ENCODE measurements at places on chromosomes 2 and 18.
A peak's percentile ranks its signal among the peaks of the same experiment; 100 is the strongest.

DNA sequence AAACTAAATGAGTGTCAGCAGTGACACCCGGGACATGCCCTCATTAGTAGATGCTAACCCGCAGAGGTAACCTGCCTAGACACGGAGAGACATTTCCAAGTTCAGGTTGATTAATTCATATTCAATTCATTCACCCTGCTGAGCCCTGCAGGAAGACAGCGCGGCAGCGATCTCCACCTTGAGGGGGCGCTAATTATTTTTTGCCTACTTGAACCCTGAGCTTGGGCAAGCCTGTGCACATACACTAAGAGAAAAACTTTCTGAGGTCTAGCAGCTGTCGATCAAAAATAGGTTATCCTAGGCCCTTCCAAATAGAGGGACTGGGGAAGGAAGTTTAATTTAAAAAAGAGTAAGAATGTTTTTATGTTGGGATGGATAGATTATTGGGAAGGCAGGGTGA lies 1.3 kb upstream of the LYPD6 start:
- no peak for DNase-seq

GRCh38 chr18:32301976-32302743 lies 112.3 kb downstream of the MEP1B start:
- DNase-seq = peak; percentile 72

DNA sequence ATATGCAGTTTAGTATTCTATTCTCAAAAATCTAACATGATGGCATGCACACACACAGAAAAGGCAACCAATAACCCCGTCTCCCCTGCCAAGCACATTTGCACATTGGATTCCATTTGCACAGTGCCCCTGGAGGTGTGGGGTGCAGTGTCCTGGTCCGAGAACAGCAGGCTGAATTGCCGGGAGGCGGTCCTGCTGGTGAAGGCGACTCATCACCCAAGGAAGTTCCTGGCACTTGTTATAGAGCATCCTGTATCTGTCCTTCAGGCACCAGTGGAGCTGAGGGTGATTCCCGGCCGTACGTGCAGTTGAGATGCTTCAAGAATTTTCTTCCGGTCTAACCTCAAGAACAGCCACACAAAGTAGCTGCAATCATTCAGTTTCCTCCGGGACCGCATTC lies 73.0 kb upstream of the RAB12 start:
- no peak for DNase-seq

GRCh38 chr2:8064603-8065002 lies 617.3 kb upstream of the ID2 start:
- no peak for DNase-seq

DNA sequence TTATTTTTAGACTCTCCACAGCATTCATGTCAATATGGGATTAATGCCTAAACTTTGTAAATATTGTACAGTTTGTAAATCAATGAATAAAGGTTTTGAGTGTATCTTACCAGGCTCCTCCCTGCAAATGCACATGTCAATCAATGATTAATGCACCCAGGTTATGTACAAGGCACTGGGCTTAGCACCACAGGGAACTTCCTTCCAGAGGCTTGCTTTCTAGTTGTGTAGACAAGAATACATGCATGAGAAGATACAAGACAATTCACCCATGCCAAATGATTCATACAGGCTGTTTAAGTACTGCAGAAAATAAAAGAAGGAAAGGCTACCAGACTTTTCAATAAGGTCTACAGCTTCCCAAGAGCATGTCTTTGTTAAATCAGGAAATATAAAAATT lies 114.1 kb downstream of the MMADHC start:
- no peak for DNase-seq

- DNase-seq = no peak
Measured at GRCh38 chr2:30786923-30787685, 20.1 kb downstream of the CAPN13 start.

DNA sequence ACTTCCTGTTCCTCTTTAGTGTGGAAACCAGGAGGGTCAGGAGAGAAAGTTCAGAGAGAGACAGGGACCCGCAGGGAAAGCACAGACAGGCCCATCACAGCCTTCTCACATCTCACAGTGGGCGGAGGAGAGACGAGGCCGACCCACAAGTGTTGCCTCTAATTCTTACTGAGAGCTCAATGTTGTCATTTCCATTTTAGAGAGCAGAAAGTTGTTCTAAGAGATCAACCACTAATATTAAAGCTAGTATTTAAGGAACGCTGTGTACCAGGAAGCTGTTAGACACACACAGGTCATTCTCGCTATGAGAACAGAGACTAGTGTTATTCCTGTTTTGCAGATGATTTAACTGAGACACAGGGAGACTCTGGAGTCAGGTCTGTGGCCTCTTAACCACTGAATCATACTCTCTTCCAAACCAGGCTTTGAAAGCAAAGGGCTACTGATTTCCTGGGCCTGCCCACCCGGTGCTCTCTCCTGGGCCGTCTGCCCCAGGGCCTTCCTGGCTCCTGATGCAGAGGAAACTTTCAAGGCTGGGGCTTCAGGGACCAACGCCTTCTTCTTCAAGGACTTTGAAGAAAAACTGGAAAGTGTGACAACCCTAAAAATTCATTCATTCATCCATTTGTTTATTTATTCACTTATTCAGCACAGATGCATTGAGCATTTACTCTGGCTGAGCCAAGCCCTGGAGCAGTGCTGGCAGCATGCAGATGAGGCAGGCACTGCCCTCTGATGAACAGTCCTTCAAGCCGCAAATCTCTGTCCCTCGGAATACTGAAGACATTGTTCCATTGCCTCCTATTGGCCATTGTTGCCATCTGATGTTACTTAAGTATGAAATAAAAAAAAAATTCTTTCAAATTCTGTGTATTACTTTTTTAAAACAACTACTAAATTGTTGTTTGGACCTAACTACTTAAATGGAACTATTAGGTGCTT lies 37.2 kb upstream of the BIN1 start:
- DNase-seq = no peak

GRCh38 chr2:159133797-159134196 lies 152.7 kb downstream of the WDSUB1 start:
- no peak for DNase-seq

DNA sequence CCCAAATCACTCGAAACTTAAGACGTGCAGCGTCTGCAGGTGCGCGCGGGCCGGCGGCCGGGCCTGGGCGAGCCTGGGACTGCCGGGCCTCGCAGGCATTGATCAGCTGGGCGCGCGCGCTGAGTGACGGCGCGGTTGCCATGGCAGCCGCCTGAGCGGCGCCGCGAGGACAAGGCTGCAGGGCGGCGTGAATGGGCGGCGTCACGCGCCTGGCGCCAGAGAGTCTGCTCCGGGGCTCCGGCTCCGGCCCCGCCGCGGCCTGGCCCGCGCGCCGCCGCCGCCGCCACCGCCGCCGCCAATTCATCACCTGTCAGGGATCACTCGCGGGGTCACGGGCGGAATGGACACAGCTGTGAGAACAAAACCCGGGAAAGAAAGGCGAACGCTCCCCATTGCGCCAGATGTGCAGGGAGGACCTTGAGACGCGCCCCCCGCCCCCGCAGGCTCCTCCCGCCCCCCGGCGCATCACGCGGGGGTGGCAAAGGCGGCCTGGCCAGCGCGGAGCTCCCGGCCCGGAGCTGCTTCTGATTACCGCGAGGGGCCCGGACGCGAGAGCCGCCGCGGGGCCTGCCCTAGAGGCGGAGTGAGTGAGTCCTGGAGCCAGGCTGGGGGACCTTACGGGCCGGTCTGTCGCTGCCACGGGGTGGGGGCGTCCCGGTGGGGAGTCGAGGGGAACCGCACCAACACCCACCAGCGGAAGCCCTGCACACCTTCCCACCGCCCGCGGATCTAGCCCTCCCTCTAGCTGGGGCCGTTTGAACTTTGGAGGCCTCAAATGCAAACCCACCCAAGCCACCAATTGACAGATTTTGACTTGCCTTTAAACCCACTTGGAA lies 2.9 kb upstream of the ID2 start:
- DNase-seq = peak; percentile 41

DNA sequence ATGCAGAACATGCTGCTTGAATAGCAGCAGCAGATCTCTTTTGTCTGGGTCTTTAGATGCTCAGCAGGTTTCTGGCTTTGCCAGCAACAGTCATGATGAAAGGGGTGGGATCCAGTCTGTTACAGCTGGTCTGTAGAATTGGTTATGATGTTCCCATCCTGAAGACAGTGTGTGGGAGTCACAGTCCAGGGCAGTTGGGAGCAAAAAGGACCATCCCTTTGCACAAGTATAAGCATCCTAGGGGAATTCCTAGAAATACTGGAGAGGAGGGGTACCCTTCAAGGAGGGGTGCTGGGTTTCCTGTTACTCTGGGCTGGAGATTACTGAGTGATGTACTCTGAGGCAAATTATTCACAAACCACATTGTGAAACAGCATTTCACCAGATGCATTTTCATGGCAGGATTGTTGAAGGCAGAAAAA lies 119.9 kb upstream of the RND3 start:
- no peak for DNase-seq

GRCh38 chr2:157932480-157933159 lies 56.5 kb upstream of the ACVR1 start:
- no peak for DNase-seq

- DNase-seq = no peak
Measured at GRCh38 chr2:179443180-179443579, 178.5 kb upstream of the SESTD1 start.

- no peak for DNase-seq
Measured at GRCh38 chr2:21441442-21441841, 317.7 kb downstream of the TDRD15 start.

- no peak for DNase-seq
Measured at GRCh38 chr2:69100220-69100723, 87.3 kb downstream of the ANTXR1 start.

DNA sequence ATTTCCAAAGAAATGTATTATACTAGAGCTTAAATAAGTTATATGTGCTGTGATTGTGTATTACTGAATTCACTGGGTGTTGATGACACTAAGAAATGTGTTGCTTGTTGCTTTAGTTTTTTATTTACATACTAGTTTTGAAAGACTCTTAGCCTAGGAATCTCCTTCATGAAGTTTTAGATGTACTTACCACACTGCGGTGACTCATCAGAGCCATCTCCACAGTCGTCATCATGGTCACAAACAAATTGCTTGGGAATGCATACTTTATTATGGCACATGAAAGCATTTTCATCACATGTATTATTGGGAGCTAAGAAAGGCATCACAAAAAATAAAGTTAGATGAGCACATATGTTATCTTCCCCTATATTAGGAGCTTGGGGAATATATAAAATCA lies 1624.2 kb downstream of the LRP1B start:
- DNase-seq = no peak

- no peak for DNase-seq
Measured at GRCh38 chr2:72082887-72083286, 64.8 kb downstream of the CYP26B1 start.

- peak; percentile 59 for DNase-seq
Measured at GRCh38 chr2:63124218-63124617, 73.6 kb downstream of the OTX1 start.

DNA sequence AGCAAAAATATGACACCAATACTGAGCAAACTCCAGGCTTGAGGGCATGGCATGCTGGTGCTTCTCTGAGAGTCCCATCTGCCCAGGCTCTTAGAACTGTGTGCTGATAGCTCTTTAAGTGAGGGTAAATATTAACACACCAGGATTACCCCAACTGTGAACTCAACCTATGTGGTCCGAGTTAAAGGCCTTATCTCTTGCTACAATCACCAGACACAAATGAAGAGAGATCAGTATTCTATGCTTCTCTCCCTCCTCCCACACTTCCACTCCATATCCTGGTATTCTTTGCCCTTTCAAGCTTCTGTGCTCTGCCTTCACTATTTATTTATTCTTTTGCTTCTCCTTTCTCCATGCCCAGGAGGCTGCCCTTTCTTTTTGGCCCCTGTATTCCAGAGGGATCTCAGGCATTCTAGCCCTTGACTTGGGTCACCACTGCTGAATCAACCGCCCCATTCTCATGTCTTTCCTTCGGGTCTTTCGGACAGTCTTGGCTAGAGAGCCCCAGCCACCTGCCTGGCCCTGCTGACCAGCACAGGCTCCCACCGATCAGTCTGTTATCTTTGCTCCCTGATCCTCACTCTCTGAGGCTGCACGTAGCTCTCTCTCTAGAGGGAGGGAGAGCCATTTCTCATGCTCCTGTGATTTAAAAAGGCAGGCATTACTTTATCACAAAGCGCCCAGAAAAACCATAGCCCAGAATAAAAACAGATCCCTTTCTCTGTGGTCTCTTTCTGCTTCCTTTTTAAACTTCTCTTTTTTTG lies 17.2 kb upstream of the HK2 start:
- DNase-seq = no peak

DNA sequence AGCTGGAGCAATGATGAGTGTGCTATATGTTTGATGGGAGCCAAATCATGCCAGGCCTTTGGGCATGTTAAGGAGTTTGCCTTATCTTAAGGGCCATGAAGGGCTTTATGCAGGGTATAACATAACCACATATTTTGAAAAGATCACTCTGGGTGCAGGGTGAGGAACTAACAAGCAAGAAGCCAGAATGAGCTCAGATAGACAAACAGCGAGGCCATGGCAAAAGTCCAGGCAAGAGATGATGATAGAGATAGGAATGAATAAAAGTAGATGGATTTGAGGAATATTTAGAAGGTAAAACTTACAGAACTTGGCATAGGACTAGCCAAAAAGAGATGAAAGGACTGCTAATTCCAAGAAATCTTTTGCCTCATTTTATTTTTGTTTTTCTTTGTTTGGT lies 6.7 kb downstream of the GALNT3 start:
- DNase-seq = no peak

DNA sequence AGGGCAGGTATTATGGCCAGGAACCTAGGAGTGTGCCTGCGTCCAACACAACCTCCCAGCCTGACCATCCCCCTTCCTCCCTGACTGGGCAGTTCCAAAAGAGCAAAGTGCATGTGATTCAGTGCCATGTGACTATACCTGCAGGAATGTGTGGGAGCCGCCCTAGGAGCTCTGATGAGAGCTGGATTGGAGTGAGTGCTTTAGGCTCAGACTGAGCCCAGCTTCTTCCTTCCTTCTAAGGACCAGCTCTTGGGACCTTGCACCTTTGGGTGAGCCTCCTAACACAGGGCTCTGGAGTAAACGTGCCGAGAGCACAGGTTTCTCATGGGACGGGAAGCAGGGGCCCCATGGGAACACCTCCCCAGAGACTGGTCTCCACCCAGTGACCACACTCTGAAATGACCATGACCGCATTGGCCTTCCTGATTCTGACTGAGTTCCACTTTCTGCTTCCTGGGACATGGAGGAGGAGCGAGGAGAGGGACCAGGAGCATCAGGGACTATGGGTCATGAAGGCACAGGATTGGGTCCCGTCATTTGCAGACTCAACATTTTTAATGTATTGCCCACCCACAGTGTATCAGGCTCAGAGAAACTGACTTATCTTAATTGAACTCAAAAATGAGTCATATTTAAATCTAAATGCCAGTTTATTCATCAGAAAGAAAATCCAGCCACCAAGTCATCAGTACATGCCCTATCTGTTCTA lies 87.8 kb upstream of the BCL2L11 start:
- no peak for DNase-seq

DNA sequence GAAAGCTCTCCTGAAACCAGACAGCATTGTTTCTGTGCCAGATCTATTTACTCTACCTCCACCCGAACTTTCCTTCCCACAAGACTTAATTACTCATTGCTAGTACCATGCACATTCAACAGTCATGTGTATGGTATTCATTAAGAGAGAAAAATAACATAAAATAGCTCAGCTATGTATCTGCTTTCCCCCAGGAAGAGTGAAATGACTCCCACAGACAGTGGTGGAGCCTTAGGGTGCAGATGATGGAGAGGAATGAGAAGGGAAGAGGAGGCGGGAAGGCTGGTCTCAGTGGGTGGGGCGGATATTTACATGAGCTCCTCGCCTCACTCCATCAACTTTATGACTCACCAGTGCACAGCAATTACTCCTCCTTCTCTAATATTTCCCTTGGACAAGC lies 724.5 kb downstream of the EPHA4 start:
- peak; percentile 97 for DNase-seq

Data from epithelial cell of prostate (primary cell).